Kidney tubule cell (primary cell): ENCODE measurements at places on chromosomes 6 and 20.
A peak's percentile ranks its signal among the peaks of the same experiment; 100 is the strongest.

GRCh38 chr6:45445749-45446549, 68.2 kb upstream of the SUPT3H start:
- DNase-seq, result peak; percentile 98

DNA sequence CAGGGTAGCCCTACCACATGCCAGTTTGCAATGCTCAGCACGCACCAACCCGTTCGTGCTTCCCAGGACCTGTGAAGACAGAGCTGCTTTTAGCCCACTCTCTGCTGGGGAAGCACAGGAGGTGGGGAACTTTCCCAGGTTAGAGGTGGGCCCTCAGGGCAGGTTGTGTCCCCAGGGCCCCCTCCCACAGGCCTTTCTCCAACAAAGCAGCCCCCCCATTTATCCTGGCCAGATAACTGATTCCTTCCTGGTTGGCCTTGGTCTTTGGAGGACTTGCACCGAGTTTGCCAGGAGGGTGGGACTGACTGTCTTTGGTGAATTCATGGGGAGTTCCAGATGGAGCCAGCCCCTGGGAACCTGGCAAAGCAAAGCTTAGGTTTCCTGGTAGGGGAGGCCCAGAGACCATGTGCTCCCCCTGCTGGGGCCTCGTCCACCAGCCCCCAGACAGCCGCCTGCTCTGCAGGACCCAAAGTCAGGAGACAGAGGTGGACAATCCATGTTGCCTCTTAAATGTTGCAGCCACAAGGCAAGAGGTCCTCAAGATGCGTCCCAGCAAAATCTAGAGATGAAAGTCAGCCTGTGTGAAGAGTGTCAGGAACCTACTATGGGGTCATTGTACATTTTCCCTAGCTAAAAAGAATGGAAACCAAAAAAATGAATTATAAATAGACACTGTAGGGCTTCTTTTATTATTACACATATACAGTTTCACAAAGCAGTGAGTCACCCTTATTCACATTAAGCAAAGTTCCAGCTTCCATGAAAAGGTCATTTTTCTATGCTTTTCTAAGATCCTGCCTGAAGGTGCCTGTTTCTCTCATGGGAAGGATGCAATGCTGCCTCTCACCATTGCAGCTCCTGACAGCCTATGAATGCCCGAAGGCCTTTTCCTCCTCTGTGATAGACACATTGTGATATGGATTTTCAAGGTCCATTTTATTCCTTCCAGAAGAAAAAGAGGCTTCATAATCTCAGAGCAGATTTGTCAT, 497.8 kb downstream of the PREX1 start:
- no peak for DNase-seq

DNA sequence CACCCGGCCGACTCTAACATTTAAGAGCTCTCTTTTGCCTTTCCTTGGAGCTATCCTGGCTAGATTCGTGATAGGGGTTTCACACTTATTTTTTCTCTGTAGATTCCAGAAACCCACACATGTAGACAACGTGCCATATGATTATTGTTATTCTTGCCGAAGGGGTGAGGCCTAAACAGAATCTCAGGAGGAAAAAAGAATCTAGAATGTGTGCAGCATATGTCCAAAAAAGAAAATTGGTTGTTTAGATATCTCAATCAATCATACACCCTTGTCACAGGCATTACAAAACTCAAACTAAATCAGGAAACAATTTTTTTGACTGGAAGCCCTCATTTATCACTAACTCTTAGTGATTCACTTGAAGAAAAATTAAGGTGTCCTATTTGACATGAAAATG, 66.9 kb upstream of the TGM3 start:
- no peak for DNase-seq

- no peak for DNase-seq
Measured at GRCh38 chr6:166675736-166676135, 48.7 kb upstream of the RPS6KA2 start.

- no peak for DNase-seq
Measured at GRCh38 chr6:56232436-56232835, 14.9 kb downstream of the COL21A1 start.

DNA sequence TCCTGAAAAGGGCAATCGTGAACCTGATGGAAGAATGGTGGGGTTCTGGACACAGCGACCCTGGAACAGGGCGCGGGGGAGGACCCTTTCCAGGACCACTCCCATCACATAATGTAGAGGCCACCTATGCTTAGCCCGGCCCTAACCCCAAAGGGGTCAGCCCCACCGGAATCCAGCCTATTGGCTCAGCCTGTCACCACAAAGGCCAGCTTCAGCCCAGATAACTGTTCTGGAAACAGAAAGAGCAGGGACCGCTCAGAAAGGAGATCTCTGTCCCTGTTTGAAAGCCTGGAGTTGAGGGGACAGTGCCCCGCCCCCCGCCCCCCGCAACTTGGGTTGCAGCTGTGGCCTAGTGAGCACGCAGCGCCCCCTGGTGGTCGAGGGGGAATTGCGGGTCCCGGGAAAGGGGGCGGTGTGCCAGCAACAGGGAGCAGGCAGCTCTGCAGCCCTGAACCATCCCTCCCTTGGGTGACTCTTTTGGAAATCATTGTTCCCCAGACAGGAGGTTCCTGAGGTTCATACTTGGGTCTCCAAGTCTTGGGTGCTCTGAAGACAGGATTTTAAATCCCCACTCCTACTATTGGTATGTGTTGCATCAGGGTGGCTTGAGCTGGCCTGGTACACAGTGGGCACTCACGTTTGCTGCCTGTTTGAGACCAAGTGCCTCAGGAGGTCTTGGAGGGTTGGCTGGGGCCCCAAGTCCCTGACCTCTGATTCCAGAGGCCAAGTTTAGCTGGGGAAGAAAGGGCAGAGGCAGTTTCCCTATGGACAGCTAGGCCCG, 1.5 kb downstream of the SIGLEC1 start:
- peak; percentile 36 for DNase-seq

DNA sequence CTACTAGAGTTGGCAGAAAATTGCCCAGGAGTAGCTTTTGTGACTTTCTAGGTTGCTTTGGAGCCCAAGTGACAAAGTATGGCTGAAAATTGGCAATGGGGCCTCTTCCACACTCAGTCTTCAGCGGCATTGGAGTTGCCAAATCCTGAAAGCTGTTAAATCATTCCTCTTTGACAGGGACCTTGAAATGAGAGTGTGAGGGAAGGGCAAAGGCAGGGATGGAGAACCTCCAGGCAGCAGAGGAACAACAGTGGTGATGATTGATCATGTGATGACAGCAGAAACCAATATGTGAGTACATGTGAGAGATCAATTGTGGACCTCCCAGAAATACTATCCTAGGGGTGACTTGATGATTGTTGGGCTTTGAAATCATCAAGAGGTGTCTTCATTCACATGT, 393.9 kb downstream of the KIF16B start:
- DNase-seq, result no peak

- peak; percentile 65 for DNase-seq
Measured at GRCh38 chr6:112086744-112087135, 542 bp downstream of the TUBE1 start.

GRCh38 chr20:8369311-8369710, 237.2 kb downstream of the PLCB1 start:
- no peak for DNase-seq

DNA sequence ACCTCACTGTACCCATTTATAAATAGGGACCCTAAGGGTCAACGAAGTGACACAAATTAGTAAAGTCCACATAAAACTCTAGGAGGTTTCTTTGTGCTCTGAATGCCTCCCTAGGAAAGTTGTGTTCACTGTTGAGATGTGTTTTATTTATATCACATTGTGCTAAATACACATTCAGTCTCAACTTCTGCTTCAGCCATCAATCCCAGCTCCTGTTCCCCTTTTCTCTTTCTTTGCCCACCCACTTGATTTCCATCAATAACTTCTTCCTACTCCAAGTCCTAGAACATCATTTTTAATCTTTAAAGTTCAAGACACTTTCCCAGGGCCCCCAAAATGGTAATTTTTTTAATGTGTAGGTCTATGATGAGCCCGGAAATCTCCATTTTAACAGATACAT, 208.3 kb upstream of the RAB32 start:
- DNase-seq, result no peak

DNA sequence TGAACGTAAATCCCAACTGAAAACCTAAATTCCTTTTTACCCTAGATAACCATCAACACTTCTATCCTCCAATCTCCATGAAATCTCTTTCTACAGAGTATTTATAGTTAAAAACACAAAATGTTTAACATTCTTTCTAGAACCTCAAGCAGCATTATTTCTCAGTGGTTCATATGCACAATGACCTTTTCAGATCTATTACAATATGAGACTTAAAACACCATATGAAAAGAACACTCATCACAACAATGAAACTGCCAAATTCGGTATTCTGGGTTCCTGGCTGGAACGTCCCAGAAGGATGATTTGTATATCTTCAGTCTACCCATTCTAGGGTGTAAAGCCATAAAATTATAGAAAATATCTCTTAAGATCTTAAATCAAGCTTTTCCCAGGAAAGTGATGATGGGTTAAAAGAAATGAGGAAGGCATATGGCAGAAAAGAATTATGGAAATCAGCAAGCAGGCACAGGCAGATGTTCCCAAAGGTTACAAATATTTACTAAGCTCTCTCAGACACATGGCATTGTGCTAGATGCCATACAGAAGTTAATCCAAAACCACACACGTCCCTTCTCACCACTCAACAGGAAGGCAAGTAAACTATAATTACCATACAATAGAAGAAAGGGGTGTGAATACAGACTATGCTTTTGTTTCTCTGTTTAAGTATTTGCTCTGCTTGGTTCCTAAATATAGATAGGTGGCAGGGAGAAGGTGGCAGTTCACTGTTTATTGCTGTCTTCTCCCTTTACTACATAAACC, 118.0 kb downstream of the CHD6 start:
- no peak for DNase-seq

GRCh38 chr6:159716247-159717096, 10.8 kb upstream of the WTAP start:
- DNase-seq, result peak; percentile 81

DNA sequence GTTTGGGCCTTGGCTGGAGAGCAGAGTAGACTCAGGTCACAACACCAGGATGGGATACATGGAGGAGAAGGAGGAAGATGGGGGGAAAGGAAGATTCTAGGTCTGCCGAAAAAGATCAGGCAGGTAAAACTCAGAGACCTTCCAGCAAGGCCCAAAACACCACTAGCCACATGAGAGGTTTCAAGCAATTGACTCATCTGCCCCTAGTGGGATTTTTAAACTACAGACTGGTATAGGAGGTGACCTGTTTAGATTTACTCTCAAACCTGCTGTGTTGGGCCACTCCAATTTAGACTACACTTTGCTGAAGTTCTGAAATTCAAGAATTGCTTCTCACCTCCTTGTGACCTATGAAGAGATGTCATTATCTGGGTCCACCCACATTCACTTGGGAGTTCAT, 236.9 kb upstream of the SASH1 start:
- no peak for DNase-seq

DNA sequence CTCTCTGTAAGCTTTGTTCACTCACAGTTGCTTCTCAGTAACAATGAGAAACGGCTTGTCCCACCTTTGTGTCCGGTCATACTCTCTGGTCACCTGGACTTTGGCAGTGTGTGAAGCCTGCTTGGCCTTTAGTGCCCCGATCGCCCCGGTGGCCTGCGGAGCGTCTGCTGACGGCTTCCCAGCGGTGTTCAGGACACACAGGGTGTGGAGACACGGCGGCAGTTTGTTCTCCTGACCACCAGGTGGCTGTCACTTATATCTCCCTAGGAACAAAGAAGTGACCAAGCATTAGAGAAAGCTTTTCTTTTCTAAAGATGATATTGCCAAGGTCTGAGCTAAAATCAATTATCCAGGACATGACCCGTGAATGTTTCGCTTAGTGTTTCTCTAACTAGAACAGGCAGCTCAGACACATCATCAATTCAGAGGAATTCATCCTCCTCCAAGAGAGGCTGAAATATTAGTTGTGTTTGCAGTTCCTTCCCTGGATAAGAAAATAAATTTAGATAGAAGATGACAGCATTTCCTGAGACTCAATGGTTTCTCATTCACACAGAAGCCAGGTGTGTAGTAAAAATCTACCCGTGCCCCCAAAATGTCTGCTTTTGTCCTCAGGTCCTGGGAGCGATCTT, 167.4 kb upstream of the THBS2 start:
- peak; percentile 73 for DNase-seq

- DNase-seq, result peak; percentile 12
Measured at GRCh38 chr20:4483486-4483885, 238.2 kb upstream of the PRND start.

DNA sequence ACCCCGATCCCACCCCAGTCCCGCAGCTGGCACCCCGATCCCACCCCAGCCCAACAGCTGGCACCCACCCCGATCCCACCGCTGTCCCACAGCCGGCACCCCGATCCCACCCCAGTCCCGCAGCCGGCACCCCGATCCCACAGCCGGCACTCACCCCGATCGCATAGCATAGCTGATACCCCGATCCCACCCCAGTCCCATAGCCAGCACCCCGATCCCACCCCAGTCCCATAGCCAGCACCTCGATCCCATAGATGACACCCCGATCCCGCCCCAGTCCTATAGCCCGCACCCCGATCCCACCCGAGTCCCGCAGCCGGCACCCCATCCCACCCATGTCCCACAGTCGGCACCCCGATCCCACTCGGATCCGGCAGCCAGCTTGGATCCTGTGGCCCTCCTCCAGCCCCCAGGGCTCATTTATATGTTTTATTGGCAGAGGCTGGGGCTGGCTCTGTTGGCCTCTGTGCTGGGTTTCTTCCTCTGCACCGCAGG, 897 bp upstream of the GMEB2 start:
- DNase-seq, result no peak

- no peak for DNase-seq
Measured at GRCh38 chr6:45758787-45759471, 256.7 kb downstream of the CLIC5 start.

GRCh38 chr6:4790158-4790899, 14.1 kb downstream of the CDYL start:
- no peak for DNase-seq

- DNase-seq, result no peak
Measured at GRCh38 chr20:44897133-44897532, 11.6 kb downstream of the YWHAB start.

- no peak for DNase-seq
Measured at GRCh38 chr20:9761476-9761875, 77.4 kb downstream of the PAK5 start.

DNA sequence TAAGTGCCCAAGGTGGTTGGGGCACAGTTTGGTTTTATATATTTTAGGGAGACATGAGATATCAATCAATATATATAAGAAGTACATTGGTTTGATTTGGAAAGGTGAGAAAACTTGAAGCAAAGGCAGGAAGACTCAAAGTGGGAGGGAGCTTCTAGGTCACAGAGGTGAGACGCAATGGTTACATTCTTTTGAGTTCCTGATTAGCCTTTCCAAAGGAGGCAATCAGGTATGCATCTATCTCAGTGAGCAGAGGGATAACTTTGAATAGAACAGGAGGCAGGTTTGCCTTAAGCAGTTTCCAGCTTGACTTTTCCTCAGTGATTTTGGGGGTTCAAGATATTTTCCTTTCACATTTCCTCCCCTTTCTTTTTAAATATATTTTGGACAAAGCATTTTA, 58.0 kb upstream of the SLC35F1 start:
- DNase-seq, result no peak

- DNase-seq, result peak; percentile 81
Measured at GRCh38 chr6:33410711-33411631, at the start of gene PHF1. Gene PHF1, plus strand, starts transcription at chr6:33411014. Its CDS starts 1,250 bp downstream, at chr6:33412264.

- DNase-seq, result no peak
Measured at GRCh38 chr20:58841539-58842264, 9.0 kb downstream of the GNAS-AS1 start.

GRCh38 chr6:157024745-157025144, 247.6 kb downstream of the ARID1B start:
- no peak for DNase-seq

- no peak for DNase-seq
Measured at GRCh38 chr20:60200305-60200918, 242.2 kb downstream of the CDH26 start.

GRCh38 chr6:44353336-44353735, 10.9 kb downstream of the SPATS1 start:
- DNase-seq, result no peak
